Regular cardiac myocyte (primary cell): ENCODE measurements at places on chromosomes 4 and X. TPM values are rescaled to one million over a fixed set of nuclear protein-coding genes. Genes with fewer than 3 reads are reported as not detected.

MAGEC2 gene
- 0.28 TPM in 1 of 2 replicates, not detected in the other for total RNA-seq

ZNF81 gene
- total RNA-seq: 4.6 and 9.9 TPM in 2 replicates

CLDN24 gene
- total RNA-seq: not detected in 2 replicates

HOPX gene
- 0.19 and 2.8 TPM in 2 replicates for total RNA-seq
